ENCODE measurements at places on chromosomes 16 and 17.
A peak's percentile ranks its signal among the peaks of the same experiment; 100 is the strongest.

GRCh38 chr17:77909236-77909635, 49.3 kb upstream of the TNRC6C start:
- DNase-seq: no peak

GRCh38 chr17:79217473-79218135, 143.0 kb downstream of the ENGASE start:
- DNase-seq: no peak

DNA sequence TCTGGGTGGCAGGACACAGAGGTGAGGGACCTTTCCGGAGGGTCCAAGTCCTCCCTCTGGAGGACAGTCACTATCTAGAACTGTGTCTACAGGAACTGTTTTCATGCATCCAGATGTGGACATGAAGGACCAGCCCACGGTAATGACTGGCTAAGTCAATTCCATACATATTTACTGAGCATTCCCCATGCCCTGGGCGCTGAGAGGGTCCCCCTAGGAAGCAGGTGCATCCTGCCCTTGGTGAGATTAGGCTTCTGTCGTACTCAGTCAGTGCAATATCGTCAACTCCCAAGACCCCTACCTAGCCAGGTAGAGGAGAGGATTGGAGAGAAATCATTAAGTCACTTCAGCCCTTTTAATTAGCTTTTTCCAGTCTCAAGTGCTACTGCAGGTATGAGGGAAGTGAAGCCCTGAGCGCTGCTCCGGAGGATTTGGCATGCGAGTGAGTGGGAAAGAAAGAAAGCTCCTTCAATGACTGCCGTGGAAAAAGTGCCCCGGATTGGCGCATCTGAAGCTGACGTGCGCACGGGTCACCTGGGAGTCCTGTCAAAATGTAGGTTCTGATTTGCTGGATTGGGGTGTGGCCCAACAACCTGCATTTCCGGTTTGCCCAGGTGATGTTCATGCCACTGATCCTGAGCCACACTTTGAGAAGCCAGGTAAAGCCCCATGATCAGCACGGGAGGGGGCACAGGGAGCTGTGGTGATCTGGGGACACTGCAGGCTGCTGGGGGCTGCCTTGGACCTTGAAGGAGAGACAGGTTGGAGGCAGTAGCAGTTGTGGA, 367.4 kb upstream of the TNRC6C start:
- peak; percentile 45 for DNase-seq

GRCh38 chr16:30750876-30751465, 2.7 kb downstream of the PHKG2 start:
- no peak for DNase-seq

GRCh38 chr17:66986659-66987058, 22.2 kb downstream of the CACNG4 start:
- no peak for DNase-seq

- peak; percentile 59 for DNase-seq
Observed at GRCh38 chr17:75088465-75089417, 987 bp downstream of the SLC16A5 start.

DNA sequence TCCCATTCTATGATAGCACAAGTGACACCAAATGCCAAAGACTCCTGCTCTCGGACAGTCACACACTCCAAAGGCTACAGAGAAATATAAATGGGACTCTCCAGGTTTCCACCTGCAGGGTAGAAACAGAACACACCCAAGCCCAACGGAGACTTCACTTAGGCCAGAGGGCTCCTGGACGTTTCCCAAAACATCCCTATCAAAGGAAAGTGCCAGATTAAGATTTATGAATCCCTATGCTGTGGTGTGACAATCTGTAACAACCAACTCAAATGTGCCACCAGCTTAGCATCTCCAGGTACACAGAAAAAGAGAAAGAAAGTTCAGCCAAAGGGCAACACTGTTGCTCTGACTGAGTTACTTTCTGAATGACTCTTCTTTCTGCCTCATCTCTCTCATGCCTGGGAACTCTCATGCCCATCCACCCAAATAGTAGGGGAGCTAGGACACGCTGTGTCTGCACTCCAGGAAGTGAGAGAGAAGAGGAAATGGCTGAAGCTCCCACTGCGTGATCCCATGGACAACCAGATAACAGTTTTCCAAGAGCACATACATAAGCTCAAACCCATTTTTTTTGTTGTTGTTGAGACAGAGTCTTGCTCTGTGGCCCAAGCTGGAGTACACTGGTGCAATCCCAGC, 49.7 kb downstream of the SMG6 start:
- DNase-seq: no peak
